ENCODE measurements at places on chromosomes 2 and 18. TPM values are rescaled to one million over a fixed set of nuclear protein-coding genes. Genes with fewer than 3 reads are reported as not detected.

DNA sequence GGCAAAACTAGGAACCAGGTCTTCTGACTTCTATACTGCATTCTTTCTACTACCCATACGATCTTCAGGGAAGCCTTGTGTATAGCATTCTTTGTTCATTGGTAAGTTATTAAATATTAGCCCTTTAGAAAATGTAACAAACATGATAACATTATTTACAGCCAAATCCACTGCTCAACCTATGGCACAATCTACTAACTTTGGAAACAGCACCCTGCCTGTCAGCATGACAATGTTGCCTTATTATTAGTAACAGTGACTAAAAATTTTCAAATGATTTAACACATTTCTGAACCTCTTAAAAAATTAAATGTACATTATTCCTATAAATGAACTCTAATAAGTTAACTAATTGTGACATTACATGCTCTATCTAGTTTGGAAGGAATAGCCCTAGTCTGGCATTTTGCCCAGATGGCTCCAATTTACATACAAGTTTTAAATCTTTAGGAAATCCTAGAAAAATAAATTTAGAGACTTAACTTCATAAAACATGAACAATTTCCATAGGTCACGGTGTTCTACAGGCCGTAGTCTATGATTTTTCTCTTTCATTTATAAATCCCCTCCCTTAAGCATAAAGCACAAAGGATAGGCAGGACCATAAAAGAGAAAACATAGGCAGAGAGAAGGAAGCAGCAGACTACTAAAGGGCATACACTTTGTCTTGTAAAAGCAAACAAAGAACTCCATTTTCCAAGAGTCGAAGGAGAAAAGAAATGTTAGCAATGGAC lies 33.7 kb downstream of the YES1 start:
- DNase-seq, result peak; percentile 17

- DNase-seq, result no peak
Measured at GRCh38 chr2:21759819-21760218, 636.1 kb downstream of the TDRD15 start.

GRCh38 chr2:10378189-10378588 lies 69.9 kb downstream of the ODC1 start:
- DNase-seq, result no peak

GRCh38 chr18:10055125-10055750 lies 141.4 kb downstream of the VAPA start:
- DNase-seq, result no peak

- no peak for DNase-seq
Measured at GRCh38 chr2:19185086-19185485, 173.3 kb downstream of the OSR1 start.

DNA sequence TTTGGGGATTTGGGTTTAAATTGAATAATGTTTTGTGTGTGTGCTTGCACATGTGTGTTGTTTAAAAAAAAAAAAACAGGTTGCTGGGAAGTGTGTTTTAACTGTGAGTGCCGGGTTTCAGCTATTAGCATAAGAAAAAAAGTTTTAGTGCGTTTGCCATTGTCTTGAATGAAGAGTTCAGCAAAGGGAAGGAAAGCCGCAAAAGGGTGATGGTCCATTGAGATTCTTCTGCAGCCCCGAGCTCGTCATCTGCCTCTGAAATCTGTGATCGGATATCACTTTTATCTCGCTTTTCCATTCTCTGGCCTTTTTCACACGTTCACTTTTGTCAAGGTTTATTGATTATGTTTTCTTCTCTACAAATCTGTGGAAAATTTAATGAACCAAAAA lies 4.7 kb downstream of the GLI2 start:
- DNase-seq, result no peak

DNA sequence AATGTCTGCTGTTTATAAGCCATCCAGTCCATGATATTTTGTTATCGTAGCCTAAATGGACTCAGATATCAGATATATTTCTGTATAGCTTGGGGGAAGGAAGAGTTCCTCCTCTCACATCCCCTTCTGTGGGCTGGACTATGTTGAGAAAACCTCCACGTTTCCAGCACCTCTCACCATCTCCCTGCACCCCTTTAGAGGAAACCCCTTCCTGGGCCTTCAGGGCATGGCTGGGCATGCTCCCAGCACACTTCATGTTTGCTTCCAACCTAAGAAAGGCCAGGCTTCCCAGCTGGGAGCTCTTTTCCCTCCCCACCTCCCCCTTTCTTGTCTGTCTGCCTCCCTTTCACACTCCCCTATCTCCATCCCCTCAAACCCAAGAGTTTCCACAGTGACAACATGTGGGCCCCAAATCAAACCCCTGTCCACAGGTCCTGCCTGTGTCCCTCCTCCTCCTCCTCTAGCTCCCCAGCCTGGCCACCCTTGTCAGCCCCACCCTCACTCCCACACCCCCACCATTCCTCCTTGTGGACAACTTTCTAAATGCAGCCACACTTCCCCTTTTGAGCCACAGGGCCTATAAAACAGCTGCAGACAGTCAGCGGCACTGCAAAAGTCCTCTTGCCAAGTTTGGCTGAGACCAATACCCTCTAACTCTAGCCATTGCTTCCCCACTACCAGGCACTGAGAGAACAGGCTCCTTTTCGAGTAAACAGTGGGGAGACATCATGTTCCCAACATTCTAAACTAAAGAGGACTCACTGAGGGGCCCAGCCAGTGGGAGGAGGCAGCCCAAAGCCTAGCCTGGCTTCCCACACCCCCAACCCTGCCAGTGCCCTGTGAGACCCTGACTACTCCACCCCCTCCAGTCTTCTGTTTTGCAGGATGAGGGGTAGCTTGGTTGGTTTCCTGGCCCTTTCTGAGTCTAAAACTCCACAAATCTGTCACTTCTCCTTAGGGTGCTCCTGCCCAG lies 120.5 kb downstream of the ZFP36L2 start:
- no peak for DNase-seq

- DNase-seq, result no peak
Measured at GRCh38 chr2:240298803-240299709, 136.4 kb upstream of the GPC1 start.

DNA sequence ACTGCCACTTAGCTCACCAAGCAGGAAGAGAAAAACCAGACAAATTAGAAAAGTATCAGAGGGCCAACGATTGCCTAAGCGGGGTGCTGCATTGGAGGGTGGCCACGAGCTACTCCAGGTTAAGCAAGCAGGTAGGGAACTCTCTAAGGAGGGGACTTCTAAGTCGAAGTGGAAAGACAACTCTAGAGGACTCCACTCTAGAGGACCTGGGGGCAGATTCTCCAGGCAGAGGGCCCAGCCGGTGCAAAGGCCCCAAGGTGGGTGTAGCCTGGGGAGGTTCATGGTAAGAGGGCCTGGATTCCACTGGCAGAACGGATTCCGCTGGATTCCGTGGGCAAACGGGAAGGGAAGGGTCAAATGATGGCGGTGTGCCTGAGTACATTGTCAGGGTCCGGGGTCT lies 12.7 kb downstream of the FBLN7 start:
- DNase-seq, result no peak

- DNase-seq, result no peak
Measured at GRCh38 chr18:22689712-22690111, 243.4 kb upstream of the RBBP8 start.

DNA sequence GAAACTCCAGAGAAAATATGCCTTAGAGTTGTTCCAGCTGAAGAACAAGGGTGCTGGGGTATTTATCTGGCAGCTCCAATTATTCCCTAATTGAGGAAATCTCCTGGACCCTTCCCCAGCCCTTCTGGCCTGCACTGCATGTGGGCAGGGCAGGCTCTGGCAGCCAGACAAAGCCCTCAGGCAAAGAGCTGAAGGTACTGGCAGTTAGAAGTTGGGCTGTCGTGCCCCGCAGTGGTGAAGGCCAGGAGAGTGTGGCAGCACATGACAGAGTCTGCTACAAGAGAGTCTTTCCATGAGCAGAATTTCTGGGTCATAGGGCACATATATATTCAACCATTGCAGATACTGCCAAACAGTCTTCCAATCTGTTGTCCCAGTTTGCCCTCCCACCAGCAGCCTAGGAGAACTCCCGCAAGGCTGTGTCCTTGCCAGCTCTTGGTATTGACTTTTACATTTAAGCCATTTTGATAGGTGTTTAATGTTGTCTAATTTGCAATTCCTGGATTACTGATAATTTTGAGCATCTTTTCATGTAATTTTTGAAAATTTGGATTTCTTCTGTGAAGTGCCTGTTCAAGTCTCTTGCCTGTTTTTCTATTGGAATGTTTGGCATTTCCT lies 26.6 kb downstream of the ONECUT2 start:
- DNase-seq, result no peak

DNA sequence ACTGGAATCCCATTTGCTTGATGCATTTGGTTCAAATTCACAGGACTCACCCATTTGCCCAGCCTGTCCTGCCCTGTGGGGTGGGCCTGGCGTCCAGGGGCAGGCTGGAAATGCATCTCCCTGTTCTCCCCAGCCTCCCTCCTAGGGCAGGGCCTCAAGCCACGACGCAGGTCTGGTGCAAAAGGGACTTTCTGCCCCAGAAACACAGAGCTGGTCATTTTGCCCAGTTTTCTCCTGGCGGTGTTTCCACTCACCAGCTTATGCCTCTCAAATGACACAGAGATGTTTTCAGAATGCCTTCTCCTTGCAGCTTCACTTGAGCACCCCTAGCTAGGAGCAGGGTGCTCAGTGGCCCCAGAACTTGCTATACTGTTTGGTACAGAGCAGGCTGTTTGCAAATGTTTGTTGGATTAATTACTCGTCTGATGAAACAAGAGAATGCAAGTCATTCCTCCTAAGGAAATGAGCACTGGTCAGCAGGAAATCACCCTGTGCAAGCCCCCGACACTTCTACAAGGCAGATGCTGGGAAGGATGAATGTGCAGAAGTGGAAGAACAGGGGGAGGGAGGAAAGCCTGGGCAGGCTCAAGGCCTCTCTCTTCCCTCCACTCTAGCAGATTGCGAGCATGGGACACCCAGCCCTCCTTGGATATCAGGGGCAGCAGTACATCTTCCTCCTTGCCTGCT lies 164.3 kb upstream of the APCDD1 start:
- peak; percentile 65 for DNase-seq

DNA sequence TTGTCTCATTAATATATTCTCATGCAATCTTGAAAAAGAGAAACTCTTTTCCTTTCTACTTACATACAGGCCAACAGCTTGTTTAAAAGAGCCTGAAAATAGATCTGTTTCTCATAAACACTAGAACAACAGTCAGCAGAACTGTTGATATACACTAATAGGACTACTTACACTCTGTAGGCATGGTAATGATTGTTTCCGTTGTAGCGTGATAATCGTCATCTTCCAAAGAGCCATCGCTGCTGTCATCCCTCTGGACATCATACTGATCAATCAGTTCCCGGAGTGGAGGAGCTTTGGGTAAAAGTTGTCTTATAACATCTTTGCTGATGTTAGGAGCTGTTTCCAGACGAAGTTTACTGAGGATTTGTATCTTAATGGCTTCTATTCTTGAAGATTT lies 476 bp downstream of the MSTN start:
- DNase-seq, result no peak

GRCh38 chr2:101223814-101224231 lies 28.9 kb upstream of the CNOT11 start:
- no peak for DNase-seq

DNA sequence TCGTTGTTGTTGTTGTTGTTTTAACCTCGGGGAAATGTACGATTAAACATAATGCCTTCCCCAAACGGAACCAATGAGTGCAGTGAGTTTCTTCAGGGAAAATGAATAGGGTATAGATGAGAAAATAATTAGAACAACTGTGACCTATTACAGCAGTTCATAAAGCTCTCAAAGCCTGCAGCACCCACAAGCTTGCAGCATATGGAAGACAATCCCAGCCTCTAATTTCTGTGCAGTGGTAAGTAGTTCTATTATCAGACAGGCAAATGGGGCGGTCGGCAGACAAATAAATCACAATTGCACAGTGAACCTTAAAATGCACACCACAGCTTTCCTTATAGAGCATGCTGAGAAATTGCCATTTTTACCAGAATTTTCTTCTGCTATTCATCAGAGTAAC lies 159.5 kb downstream of the MYT1L start:
- no peak for DNase-seq

DNA sequence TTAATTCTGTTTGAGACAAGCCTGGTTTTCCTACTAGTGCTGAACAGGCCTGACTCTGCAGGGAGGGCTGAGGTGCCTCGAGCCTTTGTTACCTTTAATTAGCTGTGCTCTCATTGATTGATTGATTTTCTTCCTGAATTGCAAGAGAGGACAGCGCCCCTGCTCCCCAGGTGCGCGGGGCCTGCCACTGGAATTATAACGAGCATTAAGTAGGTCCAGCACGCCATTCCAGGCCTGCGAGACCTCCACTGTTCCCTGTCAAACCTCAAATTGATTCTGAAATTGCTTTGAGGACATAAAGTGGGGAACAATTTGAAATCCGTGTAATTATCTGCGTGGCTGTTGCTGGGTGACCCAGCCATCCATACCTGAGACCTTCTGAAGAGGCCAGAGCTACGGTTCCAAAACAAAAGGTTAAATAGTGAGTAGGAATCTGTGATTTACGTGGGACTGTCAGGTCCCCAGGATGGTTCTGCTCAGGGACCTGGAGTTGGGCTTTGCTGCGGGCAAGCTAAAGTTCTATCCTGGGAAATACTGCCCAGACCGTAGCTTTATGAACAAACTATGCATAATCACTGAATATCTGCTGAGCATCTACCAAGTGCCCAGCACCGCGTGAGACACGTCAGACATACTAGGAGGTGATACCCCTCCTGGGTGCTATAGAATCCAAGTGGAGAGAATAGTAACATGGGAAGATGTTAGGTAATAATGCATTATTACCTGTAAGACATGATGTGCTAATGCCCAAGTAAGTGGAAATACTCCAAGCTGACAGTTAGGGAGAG lies 104.1 kb downstream of the ZBTB7C start:
- DNase-seq, result no peak

GRCh38 chr18:12657684-12658425 lies at the start of gene SPIRE1:
SPIRE1 (minus strand) TSS chr18:12658107; CDS start chr18:12657866, 241 bp downstream.
- DNase-seq, result peak; percentile 64

DNA sequence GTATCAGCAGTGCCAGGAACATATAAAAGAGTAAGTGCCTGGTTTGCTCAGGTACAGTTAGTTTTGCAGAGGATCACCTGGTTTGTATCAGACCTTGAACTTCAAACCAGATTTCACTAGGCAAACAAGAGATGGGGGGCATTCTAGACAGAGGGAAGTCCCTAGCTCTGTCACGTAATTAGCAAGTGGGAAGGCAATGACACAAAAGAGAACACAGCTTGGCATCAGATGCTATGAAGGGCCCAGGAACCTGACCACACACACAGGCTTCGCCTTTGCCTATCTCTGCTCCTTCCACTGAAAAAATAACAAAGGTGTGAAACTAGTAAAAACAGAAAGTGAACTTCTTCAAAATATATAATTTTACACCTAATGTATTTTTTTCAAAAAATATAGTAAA lies 62.6 kb downstream of the CERKL start:
- no peak for DNase-seq

- peak; percentile 63 for DNase-seq
Measured at GRCh38 chr2:102841107-102841840, 79.4 kb downstream of the TMEM182 start.

Gene FAP
- 9.3 TPM for polyA plus RNA-seq

Gene ABCB11
- polyA plus RNA-seq, result not detected

Gene GALR1
- 0.09 TPM for polyA plus RNA-seq

Gene RGPD5
- 7.3 TPM for polyA plus RNA-seq

Gene MALL
- polyA plus RNA-seq, result 16.0 TPM

Gene MYCN
- 39.6 TPM for polyA plus RNA-seq

Gene SH3YL1
- 123 TPM for polyA plus RNA-seq

Gene KIF1A
- polyA plus RNA-seq, result 14.7 TPM

Gene GDF7
- polyA plus RNA-seq, result 4.7 TPM

Gene TRIM43
- 0.30 TPM for polyA plus RNA-seq

Gene SEMA4F
- 7.4 TPM for polyA plus RNA-seq

Gene FRZB
- 9.3 TPM for polyA plus RNA-seq

Gene MYL12B
- polyA plus RNA-seq, result 580 TPM

Gene MYOM1
- polyA plus RNA-seq, result 8.7 TPM
